Lung microvascular endothelial cell (primary cell): ENCODE measurements at places on chromosomes 5 and 9.

GRCh38 chr9:101376111-101376848, 8.5 kb downstream of the BAAT start:
- no peak for DNase-seq

- DNase-seq = peak; percentile 89
Observed at GRCh38 chr5:143311428-143311827, 92.1 kb downstream of the NR3C1 start.

DNA sequence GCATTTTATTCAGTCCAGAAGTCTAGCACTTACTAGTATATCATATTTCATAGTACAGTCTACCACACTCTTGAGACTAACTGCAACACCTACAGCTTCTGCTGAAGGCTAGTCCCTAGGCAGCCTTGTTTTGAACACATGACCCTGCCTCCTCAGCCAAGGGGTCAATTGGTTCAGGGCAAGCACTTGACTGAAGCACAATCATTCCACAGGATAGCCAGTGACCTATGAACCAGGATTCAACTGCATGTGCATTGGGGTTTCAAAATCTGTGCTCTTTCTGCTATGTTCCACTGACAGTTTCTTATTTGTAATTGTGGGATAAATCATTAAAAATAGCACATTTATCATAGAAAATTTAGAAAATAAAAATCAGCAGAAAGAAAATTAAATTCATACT, 186.8 kb downstream of the TMEM161B start:
- no peak for DNase-seq

DNA sequence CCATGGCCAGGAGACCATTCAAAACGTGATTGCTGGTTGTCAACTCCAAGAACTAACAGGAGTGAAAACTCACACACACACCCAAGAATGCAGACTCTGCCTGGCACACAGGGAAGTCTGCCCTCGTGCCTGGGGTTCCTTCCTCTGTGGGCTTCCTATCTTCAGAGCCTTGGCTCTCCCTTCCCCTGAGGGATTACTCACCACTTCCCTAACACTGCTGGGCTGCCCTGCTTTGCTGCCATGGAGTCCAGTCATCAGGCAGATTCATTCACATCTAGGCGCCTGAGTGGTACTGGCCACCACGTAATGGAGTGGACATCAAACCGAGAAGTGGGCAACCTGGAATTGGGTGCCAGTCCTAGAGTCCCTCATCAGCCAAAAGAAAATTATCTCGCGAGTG, 76.4 kb upstream of the PRSS3 start:
- peak; percentile 24 for DNase-seq

DNA sequence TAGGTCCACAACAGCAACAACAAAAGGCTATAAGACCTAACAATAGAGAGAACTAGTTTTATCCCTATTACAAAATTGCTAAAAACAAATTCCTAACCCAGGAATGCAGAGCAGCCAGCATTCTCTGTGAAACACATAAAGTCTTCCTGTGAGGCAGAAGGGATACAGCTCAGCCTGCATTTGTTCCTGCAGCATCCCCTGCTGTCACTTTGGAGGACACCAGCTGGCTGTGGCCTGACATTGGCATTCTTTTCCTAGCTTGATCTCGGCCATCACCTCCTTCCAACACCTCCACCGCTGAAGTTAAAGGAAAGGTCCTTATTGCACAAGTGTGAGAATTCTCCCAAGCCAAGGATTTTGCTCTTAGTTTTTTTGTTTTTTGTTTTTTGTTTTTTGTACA, 186.1 kb downstream of the SNCAIP start:
- no peak for DNase-seq

GRCh38 chr5:18772475-18772874, 1138.2 kb downstream of the TAF11L14 start:
- no peak for DNase-seq

GRCh38 chr5:127083711-127084110, 10.4 kb upstream of the C5orf63 start:
- no peak for DNase-seq

GRCh38 chr9:101465326-101465915, 29.8 kb upstream of the ALDOB start:
- peak; percentile 26 for DNase-seq

DNA sequence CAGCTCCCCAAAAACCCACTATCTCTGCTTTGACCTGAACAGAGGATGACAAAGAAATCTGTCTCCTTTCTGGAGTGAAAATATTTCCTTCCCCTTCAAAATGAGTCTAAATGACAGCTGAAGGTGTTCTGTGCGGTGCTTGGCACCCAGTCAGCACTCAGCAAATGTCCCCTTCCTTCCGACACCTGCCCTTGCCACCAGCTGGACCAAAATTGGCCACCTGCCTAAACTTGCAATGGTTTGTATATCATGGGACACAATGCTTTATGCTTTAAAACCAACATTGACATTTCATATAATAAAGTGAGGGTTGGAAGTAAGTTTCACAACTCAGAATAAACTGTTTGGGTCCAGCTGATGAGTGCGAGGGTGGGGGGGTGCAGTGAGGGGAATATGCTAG, 7.5 kb upstream of the TTC1 start:
- no peak for DNase-seq

DNA sequence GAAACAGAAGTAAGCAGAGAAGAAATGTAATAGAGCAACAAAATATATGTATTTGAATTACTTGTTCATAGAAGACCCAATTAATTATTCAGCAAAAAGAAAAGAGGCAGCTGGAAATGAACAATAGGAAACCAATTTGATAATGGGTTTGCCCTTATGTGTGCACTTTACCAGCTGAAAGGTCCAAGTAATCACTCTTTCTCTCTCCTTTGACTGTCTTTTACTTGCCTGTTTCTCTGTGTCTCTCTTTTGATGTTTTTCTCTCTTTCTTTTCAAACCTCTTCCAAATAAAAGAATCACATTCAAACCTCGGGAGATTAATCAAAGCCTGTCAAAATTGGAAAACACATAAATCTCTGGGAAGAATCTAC, 51.5 kb downstream of the CTNND2 start:
- DNase-seq = no peak

GRCh38 chr5:147673266-147673665, 109.3 kb downstream of the JAKMIP2 start:
- no peak for DNase-seq

DNA sequence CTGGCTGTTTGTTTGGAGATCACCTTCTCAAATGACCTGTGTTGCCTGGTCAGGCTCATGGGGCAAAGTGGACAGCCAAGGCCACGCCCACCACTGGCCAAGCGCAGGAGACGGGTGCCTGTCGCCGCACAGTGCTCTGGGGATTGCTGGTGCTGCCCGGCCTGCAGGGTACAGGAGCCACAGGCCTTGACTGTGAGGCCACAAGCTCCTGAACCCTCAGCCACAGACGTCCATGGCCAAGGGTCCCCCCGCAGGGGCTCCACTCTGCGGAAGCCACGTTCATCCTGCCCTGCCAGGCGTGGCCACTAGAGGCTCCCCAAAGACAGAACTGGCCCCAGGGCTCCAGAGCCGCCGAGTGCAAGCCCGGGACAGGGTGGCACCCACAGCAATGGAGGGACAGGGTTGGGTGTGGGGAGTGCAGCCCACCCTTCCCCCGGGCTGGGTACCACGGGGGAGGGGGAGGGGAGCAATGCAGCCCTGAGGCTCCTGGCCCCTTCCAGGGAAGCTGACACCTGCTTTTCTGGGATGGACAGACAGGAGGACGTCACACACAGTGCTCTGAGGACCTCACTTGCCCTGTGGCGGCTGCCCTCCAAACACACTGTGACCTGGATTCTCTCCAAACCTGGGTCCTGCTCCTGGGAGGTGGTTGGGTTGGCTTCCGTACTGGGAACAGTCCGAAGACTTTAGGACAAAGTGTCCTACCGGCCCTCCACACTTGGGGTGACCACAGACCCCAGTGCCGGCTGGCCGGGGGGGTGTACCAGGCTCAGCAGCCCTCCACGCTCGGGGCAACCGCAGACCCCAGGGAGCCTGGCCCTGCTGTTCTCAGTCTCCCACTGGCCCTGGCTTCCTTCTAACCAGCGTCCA, 21.5 kb downstream of the TPPP start:
- peak; percentile 79 for DNase-seq

- no peak for DNase-seq
Observed at GRCh38 chr9:119009249-119009648, 360.0 kb downstream of the BRINP1 start.

GRCh38 chr9:108265065-108265464, 590.7 kb downstream of the ACTL7B start:
- no peak for DNase-seq

DNA sequence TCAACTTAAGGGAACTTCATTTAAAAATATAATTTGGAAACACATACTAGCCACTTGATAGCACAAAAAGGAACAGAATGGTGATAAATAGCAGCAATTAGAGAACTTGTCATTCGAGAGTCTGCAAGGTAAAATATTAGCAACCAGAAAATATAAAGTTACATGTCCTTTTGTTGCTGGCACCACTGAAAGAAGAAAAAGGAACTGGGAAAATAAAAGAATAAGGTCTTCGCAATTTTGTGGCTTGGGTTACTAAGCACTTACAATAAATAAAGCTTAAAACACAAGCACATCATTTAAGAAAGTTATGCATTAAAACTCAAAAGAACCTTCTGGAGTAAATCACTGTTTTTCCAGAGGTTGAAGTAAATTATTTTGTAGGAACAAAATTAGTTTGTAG, 149.9 kb upstream of the FBN2 start:
- no peak for DNase-seq
